NCI-H1694 treated with DMSO at 0.1 percent for 48 hours (cell line): ENCODE measurements at places on chromosomes 5 and 9.
A peak's percentile ranks its signal among the peaks of the same experiment; 100 is the strongest.

GRCh38 chr9:132011896-132012295 lies 67.8 kb downstream of the MED27 start:
- DNase-seq, result no peak

- DNase-seq, result no peak
These were observed 251.4 kb downstream of the ARHGAP26 start for GRCh38 chr5:143021595-143021994.

DNA sequence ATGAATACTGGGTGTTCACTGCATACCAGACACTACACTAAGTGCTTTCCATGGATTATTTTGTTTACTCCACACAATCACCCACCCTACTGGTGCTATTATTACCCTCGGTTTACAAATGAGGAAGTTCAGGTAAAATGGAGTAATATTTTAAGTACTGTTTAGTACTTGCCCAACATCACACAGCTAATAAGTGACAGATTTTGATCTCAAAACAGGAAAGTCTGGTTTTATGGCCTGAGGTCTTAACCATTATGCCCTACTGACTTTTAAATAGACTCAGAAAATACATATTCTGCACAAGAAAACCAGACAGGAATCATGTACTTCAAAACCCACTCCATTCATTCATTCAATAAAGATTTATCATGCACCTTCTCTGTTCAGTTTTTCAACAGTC lies 431.0 kb upstream of the TLE4 start:
- DNase-seq, result no peak

GRCh38 chr5:109454731-109455505 lies 45.1 kb upstream of the PJA2 start:
- no peak for DNase-seq

DNA sequence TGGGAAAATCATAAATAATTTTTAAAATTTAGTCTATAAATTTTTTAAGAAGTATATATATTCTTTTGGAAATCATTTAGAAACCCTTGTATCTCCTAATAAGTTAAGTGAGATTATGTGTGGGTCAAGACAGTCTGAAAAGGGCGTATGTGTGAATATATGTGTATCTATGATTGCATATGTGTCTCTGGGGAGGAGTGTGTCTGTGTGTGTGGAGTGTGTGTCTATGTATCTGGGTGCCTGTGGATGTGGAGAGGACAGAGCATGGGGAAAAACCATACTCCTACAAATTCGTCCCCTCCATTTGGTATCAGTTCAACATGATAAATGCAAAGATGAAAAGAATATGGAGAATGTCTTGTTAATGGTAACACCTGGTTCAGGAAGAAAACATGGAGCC lies 342.0 kb upstream of the ACTBL2 start:
- no peak for DNase-seq

DNA sequence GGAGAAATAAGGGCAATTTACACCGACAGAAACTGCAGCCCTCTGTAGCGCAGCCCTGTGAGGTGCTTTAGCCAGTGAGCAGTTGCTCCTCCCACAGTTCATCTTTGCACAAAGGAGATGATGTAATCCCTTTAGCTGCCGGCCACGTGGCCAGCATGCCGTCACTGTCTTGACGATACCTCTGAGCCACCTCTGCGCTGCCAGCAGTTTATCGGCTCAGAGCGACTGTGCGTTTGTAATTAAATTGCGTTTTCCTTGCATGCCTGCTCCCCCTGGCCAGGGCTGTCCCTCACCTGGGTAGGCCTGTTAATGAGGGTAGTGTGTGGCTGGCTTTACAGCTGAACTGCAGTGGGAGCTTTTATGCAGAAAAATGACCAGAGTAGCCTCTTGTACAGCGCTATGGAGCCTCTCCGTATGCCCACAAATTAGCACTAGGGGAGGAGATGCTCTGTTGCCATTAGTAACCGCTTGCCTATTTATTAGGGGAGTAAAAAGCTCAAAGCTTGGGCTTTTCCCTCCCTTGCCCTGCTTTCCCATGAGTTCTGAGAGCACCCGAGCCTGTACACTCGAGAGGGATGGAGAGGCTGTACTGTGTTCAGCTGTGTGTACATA lies 107.0 kb downstream of the TRIO start:
- peak; percentile 11 for DNase-seq

GRCh38 chr5:128254789-128255188 lies 171.2 kb downstream of the SLC12A2 start:
- no peak for DNase-seq

GRCh38 chr5:107673039-107673367 lies 2.3 kb upstream of the EFNA5 start:
- DNase-seq, result no peak

DNA sequence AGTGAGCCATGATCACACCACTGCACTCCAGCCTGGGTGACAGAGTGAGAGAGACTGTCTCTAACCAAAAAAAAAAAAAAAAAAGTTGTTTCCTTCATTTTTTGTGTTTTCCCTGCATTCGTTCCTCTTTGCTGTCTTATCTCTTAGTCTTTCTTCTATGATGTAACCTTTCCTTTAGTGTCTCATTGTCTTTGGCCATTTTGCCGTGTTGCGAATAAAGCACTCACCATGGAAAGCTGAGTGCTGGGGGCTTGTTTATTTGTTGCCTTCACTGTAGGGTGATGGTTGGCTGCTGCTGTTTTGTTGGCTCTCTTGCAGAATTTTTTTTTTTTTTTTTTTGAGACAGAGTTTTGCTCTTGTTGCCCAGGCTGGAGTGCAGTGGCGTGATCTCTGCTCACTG lies 7.7 kb downstream of the EHMT1 start:
- DNase-seq, result no peak

DNA sequence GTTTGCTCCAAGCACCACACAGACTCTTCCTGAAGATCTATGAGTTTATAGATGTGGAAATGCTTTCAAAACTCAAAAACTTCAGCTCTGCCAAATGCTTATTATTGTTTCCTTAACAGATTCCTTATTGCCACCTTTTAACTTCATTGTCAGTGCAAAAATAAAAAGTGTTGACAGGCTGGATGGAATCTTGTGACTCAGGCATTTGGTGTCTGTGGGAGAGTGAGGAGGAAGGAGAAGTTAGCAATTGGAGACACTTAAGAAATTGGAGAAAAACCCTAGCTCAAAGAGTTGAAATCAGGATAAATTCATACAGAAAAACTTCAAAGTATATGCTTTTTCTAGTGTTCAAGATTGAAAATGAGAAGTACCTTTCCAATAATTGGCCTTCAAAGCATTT lies 140.6 kb upstream of the PUM3 start:
- DNase-seq, result no peak

GRCh38 chr5:103345461-103345860 lies 86.9 kb downstream of the MACIR start:
- no peak for DNase-seq

GRCh38 chr5:124685404-124685930 lies 61.0 kb downstream of the ZNF608 start:
- no peak for DNase-seq

GRCh38 chr5:172302047-172302710 lies 18.6 kb upstream of the UBTD2 start:
- DNase-seq, result no peak

DNA sequence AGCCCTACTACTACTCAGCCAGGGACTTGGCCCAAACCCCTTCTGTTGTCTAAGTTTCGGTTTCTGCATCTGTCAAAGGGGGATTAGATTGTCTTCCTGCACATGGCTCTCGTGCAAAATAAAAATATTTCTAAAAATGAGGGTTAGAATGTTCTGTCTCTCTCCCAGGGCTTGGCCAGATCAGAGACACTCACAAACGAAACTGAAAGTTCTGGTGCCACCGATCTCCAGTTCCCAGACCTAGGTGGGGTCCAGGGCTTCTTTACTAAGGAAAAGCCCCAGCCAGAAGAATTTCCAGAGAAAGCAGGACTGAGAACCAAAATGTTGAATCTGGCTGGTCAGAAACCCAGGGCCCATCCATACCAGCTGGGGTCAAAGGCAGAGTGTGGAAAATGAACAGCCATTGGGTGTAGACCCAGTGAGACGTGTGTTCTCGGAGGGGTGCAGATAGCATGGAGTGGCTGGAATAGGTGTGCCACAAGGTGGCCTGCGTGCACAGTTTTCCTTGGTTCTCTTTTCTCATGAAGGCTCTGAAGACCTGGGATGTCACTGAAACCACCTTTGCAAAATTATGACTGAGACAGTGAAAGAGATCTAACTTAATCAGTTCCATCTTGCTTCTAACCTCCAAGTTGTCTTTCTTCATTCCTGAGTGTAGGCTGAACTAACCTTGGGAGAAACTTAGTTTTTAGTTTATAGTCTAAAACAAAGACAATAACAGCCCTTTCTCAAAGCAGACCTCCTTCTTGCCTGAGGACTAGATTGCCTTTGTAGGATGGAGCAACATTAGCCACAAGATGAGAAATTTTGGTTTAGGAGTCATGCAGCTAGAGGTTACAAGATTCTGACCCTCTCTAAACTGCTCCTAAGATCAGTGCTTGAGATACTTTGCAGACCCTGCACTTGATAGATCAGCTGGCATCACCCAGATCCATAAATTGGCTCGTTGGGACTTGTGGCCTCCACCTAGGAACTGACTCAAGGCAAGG lies 2.3 kb upstream of the SLC23A1 start:
- no peak for DNase-seq

GRCh38 chr5:56817263-56818014 lies 2.1 kb downstream of the MAP3K1 start:
- no peak for DNase-seq
